ENCODE measurements at places on chromosomes 1 and 21. TPM values are rescaled to one million over a fixed set of nuclear protein-coding genes. Genes with fewer than 3 reads are reported as not detected.

The TMOD4 gene
- total RNA-seq, result 1.2 TPM

- no peak for DNase-seq
Observed at GRCh38 chr1:66511118-66511517, 22.8 kb upstream of the SGIP1 start.

The IFI44L gene
- not detected for total RNA-seq

DNA sequence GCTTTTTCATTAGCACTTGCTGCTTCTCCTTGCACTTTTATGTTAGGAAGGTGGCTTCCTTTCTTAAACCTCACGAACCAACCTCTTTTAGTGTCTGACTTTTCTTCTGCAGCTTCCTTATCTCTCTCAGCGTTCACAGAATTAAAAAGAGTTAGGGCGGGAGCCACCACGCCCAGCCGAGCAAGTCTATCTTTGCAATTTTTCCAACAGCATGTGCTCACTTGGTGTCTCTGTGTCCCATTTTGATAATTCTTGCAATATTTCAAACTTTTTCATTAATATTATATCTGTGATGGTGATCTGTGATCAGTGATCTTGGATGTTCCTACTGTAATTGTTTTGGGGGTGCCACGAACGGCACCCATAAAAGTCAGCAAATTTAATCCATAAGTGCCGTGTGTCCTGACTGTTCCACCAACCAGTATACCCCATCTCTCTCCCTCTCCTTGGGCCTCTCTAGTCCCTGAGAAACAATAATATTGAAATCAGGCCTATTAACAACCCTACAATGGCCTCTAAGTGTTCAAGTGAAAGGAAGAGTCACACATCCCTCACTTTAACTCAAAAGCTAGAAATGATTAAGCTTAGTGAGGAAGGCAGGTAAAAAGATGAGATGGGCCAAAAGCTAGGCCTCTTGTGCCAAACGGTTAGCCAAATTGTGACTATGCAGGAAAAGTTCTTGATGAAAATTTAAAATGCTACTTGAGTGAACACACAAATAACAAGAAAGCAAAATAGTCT is 15.9 kb upstream of the ITPKB start:
- no peak for DNase-seq

- no peak for DNase-seq
Observed at GRCh38 chr1:59738152-59738551, 76.6 kb upstream of the HOOK1 start.

DNA sequence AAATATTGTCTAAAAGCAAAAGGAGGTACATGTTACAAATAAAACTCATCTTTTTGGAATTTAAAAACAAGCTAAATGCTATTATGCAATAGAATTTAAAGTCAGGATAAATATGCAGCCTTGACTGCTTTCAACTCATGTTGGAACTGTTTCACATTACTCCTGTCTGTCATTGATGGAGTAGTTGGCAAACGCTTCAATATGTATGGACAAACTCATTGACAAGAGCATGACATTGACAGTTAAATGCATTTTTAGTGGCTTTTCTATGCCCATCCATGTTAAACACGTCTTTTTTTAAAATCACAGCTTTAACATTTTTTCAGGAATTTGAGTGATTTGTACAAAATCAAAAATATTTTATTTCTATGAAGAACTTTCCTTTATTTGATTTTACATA is 1560.5 kb downstream of the KCNT2 start:
- no peak for DNase-seq

- DNase-seq, result no peak
Observed at GRCh38 chr1:231818337-231818736, 191.7 kb downstream of the DISC1 start.

The MAP1LC3C gene
- total RNA-seq, result 0.13 TPM

DNA sequence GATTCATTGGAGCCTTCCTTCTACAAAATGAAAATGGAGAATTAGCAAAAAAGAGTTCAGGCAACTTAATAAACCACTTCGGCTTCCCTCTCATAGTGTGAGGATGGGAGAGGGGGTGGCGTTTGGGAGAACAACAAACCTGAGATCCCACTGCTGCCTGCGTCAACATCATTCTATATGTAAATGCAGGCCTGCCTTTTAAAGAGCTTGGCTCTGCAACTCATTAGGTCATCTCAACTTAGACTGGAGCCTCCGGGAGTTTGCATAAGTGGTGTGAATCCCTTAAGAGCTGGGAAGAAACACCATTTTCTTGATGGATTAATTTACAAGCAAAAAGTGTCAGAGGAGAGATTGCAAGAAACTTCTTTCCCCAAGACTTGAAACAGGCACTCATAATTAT is 127.6 kb upstream of the DAB1 start:
- DNase-seq, result no peak

The SIK1 gene
- total RNA-seq, result 3.2 TPM

DNA sequence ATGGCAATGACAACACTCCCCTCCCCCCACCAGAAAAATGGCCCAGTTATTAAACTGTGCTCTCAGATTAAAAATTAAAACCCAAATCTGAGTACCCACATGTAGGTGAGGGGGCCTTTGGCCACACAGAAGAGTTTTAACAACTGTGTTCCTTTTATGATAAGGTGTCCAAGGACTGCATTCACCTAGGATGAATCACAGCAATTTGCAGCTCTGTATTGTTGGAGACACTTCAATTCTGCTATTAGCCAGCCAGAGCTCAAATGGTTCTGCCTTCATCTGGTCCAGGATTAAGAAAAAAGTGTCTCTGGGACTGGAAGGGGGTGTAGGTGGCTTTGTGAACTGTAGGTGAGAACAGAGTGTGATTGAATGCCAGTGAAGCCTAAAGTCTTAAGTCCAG is 43.3 kb upstream of the DIRAS3 start:
- no peak for DNase-seq

The RNU1-4 gene
- not detected for total RNA-seq

The FAM78B gene
- 3.1 TPM for total RNA-seq

DNA sequence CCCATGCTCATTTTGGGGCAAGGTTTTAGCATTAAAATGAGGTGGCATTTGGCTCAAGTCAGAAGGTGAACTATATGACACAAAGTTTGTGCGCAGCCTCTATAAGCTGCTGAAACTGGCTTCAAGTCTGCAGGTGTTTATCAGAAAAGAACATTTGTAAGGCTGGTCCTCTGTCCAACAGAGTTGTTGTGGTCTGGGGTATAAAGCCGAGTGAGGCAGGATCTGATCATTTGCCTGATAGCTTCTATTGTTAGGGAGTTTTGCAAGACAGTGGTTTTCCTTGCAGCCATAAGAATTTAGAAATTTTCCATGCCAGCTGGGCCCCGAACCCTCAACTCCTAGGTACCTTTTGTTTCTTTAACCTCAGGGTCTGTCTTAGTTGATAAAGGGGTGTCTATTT is 130.8 kb downstream of the PGBD5 start:
- DNase-seq, result no peak

DNA sequence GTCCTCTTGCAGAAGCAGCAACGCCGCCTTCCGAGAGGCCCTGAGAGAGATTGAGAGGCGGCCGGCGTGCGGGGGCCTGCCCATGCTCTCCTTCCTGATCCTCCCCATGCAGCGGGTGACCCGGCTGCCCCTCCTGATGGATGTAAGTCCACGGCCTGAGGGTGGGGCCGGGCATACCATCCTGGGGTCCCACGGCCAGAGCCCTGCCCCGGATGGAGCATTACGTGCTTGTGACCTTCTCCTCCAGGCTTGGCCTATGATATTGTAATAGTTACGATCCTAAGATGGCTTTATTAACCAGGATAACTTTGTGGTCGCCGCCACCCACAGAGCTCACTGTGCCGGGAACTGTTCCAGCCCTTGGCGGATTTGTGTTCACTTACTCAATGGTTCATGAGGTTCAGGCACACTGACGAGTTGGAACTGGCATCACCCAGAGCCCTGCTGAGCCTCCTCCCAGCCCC is 18.9 kb downstream of the ARHGEF16 start:
- DNase-seq, result no peak

- peak; percentile 44 for DNase-seq
Observed at GRCh38 chr1:53811414-53811851, 26.7 kb downstream of the NDC1 start.

GRCh38 chr1:84401156-84401555 is 2.9 kb downstream of the DNASE2B start:
- no peak for DNase-seq

The TNFSF18 gene
- total RNA-seq, result not detected

- DNase-seq, result no peak
Observed at GRCh38 chr1:2989976-2990375, 31.3 kb upstream of the ACTRT2 start.

- DNase-seq, result peak; percentile 10
Observed at GRCh38 chr1:84363019-84363418, 35.3 kb upstream of the DNASE2B start.

DNA sequence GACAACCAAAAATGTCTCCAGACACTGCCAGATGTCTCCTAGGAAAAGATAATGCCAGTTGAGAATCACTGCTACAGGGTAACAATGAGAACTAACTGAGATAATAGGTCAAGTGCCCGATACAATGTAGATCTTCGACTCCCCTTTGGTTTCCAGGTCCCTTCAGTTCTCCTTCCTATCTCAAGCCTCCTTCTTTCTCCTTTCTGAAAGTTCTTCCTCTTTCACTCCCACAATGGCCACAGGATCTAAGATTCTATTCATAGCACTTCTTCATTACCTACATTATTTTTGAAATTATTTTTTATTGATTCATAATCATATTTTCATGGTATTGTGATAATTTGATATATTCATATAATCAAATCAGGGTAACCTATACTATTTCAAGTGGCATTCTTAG is 6.3 kb downstream of the PFDN2 start:
- no peak for DNase-seq

GRCh38 chr1:56360021-56360420 is 219.3 kb downstream of the PLPP3 start:
- no peak for DNase-seq
